ENCODE measurements at places on chromosomes 7 and 10.

DNA sequence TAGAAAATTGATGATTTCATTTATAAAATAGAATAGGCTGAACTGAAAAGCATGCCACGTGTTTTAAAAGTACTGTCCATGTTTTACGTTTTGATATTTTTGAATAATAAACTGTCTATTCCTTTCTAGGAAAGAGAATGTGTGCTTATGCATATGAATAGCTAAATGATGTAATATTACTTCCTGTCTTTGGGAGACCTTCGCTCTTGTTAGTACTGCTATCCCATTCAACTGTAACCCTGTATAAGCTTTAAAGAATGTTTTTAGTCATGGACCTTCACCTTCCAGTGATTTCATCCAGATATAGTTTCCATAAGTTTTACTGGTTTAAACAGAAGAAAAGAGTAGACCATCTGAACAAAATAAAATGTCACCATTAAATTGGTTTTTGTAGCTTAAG lies 274.4 kb upstream of the SEMA3A start:
- DNase-seq, result no peak

DNA sequence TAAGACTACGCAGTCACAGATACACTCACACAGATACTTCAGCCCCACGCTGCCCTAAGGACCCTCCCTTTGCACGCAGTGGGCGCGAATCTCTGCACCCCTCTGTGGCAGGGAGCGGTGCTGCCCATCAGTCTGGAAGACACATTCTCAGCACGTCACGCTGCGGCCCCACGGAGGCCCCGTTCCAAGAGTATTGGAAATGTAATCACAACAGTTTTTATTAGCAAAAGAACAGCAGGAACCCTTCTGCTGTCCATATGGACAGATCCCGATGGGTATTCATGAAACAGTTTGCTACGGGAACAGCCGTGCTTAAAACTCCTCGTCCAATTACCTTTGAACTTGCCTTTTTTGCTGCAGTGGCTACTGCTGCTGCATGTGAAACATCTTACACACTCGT lies 131.0 kb downstream of the RPS24 start:
- no peak for DNase-seq

DNA sequence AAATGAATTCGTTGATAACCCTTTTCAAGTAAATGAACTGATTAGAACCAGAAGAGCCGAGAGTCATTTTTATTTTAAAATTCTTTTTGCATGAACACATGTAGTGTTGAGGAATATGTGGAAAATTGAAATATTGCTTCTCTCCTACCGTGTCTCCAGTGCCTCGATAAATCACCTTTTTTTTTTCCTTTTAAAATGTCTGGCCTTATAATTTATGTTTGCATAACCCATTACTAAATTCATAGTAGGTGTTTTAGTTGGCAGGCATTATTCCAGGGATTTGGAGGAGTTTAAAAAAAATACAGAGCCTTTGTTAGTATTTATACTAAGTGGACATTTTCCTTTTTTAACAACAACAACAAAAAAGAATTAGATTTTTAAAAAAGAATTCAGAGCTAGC lies 115.6 kb downstream of the CUX1 start:
- no peak for DNase-seq

GRCh38 chr10:62759599-62760175 lies 44.8 kb upstream of the ADO start:
- DNase-seq, result no peak

- no peak for DNase-seq
Measured at GRCh38 chr7:55423891-55424290, 58.8 kb downstream of the LANCL2 start.
